KG1 (cell line): ENCODE measurements at places on chromosomes 3 and 15.

- no peak for DNase-seq
Measured at GRCh38 chr3:18837137-18837755, 311.1 kb upstream of the KCNH8 start.

DNA sequence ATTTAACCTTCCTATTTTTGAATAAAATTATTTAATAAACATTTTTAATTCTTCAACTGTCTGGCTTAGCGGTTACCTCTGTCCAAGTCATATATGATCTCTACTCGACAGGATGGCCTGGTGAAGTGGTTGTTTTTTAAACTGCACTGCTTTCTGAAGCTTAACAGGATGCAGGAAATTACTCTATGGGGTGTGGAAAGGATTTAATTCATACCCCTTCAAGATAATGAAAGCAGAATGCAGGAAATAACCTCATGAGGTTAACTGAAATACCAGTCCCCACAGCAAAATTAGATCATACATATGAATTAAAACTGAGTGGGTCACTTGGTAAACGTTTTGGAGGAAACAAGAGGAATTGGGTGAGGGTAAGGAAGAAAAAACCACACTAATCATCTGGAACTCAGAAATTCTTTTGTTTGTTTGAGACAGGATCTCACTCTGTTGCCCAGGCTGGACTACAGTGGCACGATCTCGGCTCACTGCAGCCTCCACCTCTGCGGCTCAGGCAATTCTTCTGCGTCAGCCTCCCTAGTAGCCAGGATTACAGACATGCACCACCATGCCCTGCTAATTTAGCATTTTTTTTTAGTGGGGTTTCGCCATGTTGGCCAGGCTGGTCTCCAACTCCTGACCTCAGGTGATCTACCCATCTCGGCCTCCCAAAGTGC, 50.1 kb downstream of the LYSMD4 start:
- DNase-seq = no peak

DNA sequence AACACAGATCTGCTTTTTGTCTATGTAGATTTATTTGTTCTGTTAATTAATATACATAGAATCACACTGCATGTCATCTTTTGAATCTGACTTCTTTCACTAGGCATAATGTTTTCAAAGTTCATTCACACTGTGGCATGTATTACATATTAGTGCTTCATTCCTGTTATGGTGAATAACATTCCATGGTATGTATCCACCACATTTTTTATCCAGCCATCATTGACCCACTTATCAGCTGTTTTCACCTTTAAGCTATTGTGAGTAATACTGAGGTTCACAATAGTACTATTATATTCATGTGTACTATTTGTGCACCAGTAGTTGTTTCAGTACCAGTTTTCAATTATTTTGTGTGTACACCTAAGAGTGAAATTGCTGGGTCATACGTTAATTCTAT, 230.6 kb upstream of the CNTN3 start:
- no peak for DNase-seq

- DNase-seq = no peak
Measured at GRCh38 chr3:53147903-53148400, 13.1 kb upstream of the PRKCD start.

DNA sequence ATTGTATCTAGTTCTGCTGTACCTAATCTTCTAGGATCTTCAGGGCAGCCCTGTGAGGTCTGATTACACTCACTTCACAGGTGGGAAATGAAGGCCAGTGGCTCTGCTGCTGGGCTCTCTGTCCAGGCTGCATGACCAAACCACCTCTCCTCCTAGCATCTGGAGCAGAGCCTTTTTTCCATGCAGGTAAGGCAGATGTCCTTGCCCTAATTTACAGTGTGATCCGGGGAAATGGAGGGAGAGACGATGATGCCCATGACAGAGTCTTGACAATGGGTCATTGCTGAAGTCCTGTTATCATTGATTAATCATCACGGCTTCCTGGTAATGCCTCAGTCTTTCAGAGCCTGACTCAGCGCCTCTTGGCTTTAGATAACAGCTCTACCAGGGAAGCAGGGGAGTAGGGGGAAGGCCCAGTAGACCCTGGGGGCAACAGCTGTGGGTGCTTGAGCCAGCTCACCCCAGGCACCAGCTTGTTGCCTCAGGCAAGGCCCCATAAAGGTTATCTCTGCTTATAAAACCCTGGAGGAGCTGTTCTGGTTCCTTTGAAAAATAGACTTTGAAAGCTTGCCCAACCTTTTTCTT, 153.4 kb downstream of the GABRG3 start:
- no peak for DNase-seq

- peak; percentile 27 for DNase-seq
Measured at GRCh38 chr3:107690522-107691138, 167.9 kb downstream of the BBX start.

DNA sequence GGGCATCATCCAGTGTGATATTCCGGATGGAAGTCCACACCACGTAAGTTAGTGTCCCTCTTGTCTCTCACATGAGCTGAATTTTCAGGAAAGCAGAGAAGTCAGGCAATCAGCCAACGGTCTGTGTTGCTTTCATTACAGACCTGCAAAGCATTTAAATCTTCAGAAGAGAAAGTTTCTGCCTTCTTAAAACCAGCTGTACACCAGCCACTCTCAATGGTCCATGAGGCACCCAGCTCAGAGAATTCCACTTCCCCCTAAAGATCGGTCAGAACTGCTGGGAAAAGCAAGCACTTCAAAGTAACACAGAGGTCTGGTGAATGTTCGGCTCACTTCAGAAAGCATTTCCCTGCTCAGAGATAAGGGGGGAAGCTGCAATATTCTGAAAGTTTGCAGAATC, 903.7 kb downstream of the EPHA3 start:
- no peak for DNase-seq

GRCh38 chr3:180063783-180064182, 27.0 kb upstream of the PEX5L start:
- DNase-seq = no peak

GRCh38 chr3:181362378-181362777, 349.3 kb upstream of the SOX2 start:
- no peak for DNase-seq
